ACHN (cell line): ENCODE measurements at places on chromosomes 1 and 21.

- DNase-seq = no peak
These were observed 123.8 kb downstream of the CLIC6 start for GRCh38 chr21:34792504-34793089.

- no peak for DNase-seq
These were observed 22.5 kb downstream of the JMJD4 start for GRCh38 chr1:227712648-227713047.

- no peak for DNase-seq
These were observed 27.3 kb upstream of the LAMC1 start for GRCh38 chr1:182995894-182996293.

GRCh38 chr1:90192408-90192807, 197.5 kb downstream of the ZNF326 start:
- no peak for DNase-seq

- no peak for DNase-seq
These were observed 22.4 kb upstream of the SMPDL3B start for GRCh38 chr1:27912429-27912828.

DNA sequence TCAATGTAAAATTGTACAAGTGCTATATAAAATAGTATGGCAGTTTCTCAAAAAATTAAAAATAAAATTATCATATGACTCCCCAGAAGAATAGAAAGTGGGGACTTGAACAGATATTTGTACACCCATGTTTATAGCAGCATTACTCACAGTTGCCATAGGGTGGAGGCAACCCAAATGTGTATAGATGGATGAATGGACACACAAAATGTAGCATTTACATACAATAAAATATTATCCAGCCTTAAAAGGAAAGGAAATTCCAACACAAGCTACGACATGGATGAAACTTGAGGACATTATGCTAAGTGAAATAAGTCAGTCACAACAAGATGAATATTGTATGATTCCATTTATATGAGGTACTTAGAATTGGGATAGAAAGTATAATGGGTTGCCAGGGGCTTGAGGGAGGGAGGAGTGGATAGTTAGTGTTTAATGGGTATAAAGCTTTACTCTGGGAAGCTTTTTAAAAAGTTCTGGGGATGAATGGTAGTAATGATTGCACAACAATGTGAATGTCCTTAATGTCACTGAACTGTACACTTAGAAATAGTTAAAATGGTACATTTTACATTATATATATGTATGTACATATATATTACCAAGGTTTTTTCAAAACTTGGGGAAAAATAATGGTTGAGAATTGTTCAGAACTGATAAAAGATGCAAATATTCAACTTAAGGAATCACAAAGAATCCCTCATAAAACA, 53.0 kb upstream of the ADORA3 start:
- DNase-seq = no peak

DNA sequence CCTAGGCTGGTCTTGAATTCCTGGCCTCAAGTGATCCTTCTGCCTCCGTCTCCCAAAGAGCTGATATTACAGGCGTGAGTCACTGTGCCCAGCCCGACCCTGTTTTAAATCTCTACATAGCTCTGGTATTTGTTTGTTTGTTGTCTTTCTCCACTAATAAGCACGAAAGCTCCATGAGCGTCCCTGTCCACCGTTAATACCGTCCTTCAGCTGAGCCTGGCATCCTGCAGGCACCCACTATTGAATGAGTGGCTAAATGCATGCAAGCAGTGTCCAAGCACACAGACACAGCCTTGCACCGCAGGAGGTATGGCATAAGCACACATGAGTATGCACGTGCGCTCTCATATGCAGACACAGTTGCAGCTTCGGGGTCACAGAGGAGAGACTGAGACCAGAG, 4.5 kb upstream of the COL16A1 start:
- DNase-seq = no peak

GRCh38 chr1:155103325-155103724, 24.4 kb upstream of the EFNA1 start:
- DNase-seq = no peak

GRCh38 chr1:212643877-212644276, 35.3 kb downstream of the ATF3 start:
- DNase-seq = no peak

- no peak for DNase-seq
These were observed 74.9 kb downstream of the ALPL start for GRCh38 chr1:21584096-21584495.

DNA sequence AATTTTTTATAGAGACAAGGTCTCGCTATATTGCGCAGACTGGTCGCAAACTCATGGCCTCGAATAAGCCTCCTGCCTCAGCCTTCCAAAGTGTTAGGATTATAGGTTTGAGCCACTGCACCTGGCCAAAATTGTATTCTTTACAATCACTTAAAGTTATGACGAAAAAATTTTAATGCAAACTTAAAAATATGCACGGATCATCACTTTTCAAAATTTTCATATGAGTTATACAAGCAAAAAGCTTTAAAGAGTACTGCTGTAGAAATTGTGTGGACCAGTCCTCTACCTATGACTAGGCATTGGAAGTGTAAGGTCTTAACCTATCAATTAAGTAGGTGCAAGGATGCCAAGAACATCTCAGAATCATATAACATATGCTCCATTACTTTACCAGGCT, 34.9 kb downstream of the COP1 start:
- no peak for DNase-seq

DNA sequence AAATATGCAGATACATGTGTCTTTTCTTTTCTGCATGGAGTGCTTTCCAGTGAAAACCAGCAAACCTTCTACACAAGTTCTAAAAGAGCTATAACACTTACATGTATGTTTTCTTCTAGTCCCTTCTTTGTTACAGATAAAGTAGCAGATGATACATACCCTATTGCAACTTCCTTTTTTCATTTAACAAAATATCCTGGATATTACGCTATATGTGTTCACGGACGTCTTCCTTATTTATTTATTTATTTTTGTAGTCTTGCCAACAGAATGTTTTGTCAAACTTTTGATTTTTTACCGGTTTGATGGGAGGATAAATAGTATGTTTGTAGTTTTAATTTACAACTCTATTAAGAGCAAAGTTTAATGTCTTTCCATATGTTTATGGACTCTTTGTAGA, 5.2 kb upstream of the GALNT2 start:
- no peak for DNase-seq

GRCh38 chr1:203796236-203796605, 798 bp downstream of the ZBED6 start:
- DNase-seq = peak; percentile 39

DNA sequence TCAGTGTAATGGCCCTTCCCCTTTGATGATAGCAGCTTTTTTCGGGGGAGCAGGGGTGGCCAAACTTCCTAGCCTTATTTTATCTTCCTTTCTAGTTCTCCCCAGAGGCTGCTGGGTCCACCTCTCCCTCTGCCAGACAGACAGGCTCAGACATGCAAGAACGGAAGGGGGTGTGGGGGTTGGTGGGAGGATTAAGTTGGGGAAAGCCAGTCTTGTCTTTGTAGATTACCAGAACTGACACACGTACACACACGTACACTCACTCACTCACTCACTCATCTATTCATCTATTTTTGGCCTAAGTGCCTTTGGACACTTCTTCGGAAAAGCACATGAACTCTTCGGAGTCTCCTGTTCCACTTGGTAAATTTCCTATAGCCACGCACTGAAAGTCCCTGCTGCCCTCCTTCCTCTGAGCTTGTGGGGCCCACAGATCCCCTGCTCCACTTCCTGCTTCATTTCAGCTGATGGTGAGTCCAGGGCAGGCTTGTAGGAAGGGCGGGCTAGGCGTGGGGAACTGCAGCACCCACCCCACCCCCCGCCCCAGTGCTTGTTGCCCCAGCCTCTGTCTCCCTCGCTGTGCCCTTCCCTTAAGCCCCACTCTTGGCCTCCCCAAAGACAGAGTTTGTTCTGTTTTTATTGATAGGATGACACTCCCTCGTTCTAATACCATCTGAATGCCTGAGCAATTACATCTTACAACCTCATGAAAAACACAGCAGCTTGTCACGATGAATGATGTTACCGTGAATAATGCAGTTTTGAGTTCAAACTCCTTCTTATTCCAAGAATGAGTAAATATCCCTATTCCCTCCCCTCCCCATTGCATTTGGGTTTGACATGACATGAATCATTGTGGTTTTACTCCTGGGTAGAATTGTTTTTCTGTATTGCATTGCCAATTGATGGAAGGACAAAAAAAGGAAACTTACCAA, 60.7 kb upstream of the ATP5PO start:
- DNase-seq = peak; percentile 76

DNA sequence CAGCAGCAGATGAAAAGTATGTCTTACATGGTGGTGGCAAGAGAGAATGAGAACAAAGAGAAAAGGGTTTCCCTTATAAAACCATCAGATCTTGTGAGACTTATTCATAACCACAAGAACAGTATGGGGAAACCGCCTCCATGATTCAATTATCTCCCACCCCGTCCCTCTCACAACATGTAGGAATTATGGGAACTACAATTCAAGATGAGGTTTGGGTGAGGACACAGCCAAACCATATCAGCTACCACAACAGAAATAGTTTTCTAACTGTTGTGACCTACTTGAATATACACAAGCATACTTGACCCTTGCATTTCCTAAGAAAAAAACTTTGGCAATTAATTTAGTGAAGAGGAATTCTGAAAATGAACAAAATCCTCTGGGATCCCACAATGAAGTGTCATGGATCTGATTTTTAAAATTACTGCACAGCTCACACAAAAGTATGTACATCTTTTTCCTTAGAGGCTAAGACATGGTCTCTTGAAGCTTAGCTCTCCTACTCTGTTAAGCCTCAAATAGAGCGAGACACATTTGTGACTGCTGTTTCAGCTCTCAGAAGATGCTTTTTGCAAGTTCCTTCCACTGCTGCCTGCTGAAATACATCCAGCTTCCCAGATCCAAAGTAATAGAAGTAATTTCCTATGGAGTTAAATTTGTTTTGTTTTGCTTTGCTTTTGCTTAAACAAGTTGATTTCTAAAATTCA, 265.8 kb downstream of the DPYD start:
- DNase-seq = no peak

DNA sequence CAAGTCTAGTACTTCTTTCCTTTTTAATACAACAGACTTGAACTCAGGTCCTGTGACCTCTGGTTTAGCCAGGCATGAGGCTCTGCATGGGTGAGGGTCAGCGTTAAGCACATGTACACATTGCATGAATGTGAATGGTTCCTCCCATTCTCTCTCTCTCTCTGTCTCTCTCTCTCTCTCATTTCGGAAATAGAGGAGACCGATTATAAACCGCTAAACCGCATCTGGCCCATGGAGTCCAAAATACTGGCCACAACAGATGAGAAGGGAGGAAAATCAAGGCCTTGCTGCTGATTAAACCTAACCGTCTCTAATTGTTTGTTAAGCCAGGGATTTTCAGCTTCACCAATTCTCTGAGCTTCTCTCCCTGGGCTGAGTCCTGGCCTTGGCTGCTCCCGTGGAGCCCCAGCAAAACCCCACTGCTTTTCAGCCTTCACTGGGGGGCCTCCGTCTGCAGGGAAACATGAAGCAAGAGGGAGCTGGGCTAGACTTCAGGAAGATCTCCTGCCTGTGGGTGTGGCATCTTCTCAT, 6.6 kb downstream of the RSPO1 start:
- DNase-seq = no peak

- peak; percentile 34 for DNase-seq
These were observed 75.4 kb downstream of the UBE4B start for GRCh38 chr1:10108134-10108663.

DNA sequence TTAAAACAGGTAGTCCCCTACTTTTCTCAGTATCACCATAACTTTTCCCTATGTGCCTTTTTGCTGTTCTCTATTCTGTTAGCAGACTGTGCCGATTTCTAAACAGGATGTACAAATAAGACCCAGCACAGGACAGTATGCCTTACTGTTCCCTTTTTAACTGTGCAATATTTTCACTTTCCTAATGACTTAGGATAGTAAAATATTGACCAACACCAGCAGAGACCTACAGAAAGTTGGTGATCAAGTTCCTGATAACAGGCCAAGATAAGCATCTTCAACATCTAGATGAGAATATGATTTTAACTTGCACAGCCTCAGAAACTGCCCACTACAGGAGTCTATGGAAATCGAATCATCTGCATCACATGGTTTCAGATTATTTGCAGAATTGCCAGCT, 42.0 kb downstream of the ADSS2 start:
- no peak for DNase-seq

- DNase-seq = no peak
These were observed 135.0 kb downstream of the FOXD2 start for GRCh38 chr1:47572731-47573430.

DNA sequence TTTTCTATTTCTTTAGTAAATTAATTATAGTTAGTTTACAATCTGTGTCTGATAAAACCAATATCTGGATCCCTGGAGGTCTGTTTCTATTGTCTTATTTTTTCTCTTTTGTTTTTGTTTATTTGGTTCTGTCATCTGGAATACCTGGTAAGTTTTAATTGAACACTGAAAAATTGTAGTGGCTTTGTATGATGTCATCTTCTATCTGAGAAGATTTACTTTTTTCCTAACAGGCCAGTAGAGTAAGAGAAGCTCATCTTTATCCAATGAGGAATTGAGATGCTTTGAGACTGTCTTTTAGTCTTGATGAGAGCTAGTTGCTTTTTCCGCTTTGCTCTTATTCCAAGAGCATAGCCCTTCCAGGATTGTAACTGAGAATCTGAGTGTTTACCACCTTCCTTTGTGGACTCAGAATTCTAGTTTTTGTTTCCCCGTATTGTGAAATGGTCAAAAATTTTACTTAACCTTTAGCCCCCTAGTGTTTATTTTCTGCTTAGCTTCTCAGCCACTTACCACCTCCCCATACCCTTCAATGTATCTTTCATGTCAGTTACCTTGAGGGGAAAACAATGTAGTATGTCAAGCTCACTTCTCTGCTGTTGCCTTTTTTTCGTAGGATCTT, 25.0 kb downstream of the PTGFRN start:
- peak; percentile 20 for DNase-seq

DNA sequence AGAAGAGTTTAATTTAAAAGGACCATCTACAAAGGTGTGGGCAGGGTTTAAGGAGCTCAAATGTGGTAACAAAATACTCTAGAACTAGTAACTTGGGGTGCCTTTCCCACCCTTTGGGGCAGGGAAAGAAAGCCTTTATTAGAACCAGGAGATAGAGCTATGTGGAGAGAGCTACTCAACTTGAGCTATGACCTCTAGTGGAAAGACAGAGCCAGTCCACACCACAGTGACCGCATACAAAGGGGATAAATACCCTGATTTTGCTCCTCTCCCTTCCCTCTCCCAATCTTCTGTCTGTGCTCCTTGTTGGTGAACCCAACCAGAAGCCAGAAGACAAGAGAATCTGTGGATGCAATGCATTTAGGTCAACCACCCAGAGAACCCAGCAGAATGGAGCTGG, 54.4 kb upstream of the JAK1 start:
- peak; percentile 30 for DNase-seq

- no peak for DNase-seq
These were observed 12.7 kb upstream of the FOXE3 start for GRCh38 chr1:47403321-47403910.

DNA sequence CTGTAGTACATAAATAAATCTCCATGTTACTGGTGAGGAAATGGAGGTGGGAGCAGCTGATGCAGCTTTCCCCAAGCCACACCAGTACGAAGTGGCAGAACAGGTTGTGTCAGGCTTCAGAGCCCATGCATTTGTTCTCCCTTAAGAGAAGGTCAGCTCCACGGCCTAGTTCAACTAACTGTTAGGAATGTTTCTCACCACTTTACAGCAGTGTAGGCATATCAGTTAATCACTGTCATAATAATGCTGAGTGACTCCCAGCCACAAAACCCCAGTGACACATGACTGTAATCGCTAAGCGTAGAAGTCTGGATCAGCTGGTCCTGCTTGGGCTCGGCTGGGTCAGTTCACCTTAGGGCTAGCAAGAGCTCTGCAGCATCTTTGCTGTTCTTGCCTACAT, 90.4 kb downstream of the VPS26C start:
- DNase-seq = no peak

- peak; percentile 74 for DNase-seq
These were observed 19.8 kb upstream of the HSPG2 start for GRCh38 chr1:21956720-21957552.

GRCh38 chr1:233885196-233885920, 19.1 kb upstream of the SLC35F3 start:
- no peak for DNase-seq
